ENCODE measurements at places on chromosomes 3 and 15. TPM values are rescaled to one million over a fixed set of nuclear protein-coding genes. Genes with fewer than 3 reads are reported as not detected.

- no peak for DNase-seq
Measured at GRCh38 chr3:182028081-182028480, 316.4 kb downstream of the SOX2 start.

STX19 gene
- 1.3 TPM for total RNA-seq

C3orf22 gene
- total RNA-seq = not detected

DNA sequence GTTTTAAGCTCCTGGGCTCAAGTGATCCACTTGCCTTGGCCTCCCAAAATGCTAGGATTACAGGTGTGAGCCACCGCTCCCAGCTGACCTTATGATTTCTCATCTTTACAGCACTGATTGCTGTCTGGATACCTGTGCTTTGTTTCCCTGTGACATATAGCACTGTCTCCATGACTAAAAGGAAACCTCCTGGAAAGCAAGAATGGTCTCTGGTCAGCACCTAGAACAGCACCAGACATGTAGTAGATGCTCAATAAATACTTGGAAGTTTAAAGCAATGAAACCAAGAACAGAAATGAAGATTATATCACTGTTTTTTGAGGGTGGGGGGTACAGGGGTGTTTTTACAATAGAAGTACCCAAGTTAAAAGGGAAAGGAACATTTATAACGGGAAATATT lies 156.8 kb upstream of the ADAMTS9 start:
- DNase-seq = no peak

GRCh38 chr3:15553749-15554148 lies 32.2 kb upstream of the COLQ start:
- DNase-seq = no peak

PTH1R gene
- not detected for total RNA-seq

ACTC1 gene
- not detected for total RNA-seq

DNA sequence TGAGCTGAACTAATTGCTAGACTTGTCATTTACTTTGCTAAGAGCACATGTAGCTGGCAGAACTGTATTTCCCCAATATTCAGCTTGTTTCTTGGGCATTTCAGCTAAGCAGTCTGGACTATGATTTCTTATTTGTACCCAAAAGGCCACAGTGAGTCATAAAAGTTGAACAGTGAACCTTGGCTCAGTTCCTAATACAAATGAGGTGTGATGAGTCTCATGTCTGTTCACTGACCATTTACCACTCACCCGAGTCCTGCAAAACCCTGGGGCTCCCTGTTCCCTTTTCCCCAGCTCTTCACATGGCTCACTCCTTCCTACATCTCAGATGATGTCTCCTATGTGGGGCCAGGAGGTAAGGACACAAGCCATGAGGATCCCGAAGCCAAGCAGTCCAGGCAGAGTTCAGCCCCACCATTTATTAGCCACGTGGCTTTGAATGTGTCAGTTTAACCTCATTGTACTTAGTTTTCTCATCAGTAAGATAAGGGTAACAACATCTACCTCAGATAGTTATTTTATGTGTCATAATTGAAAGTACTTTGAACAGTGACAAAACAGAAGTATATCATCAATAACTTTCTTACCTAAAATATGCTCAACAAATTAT lies 239.3 kb downstream of the IL5RA start:
- no peak for DNase-seq

GRCh38 chr3:132456571-132456970 lies 39.3 kb downstream of the DNAJC13 start:
- no peak for DNase-seq

UCN2 gene
- not detected for total RNA-seq

DLL4 gene
- 3.8 TPM for total RNA-seq

DNA sequence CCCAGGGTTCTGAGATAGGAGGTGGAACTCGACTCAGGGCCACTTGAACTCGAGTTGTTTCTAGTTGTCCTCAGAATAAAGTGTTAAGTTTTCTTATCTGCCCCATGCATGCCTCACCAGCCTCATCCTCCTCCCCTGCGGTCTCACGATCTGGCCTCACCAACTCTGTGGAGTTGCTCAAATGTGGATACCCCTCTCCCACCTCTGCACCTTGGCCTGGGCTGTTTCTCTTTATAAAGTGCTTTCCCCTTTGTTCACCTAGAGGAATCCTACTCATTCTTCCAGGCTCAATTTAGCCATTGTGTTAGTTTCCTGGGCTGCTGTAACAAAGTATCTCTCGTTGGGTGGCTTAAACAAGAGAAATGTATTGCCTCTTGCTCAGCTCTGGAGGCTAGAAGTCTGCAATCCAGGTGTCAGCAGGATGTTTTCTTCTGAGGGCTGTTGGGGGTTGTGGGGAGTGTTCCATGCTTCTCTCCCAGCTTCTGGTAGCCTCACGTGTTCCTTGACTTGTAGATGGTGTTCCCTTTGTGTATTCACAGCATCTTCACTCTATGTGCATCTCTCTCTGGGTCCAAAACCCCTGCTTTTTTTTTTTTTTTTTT lies 100.7 kb downstream of the MEX3B start:
- DNase-seq = no peak

DNA sequence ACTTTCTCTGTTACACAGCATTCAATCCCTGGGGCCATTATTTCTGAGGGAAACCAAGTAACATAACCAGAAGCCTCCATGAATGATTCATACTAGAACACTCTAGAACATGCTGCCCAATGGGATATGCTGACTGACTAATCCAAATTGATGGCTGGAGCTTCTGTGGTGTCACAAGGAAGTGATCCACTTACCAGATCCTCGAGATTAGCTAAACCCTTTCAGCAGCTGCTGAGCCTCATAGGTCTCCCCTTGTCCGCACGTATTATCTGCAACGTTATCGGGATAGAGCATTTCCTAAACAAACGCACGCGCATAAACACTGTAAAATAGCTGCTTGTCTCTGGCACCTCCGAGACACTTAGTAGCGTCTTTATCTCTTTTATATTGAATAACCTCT lies 61.2 kb upstream of the PROK2 start:
- no peak for DNase-seq

ACTRT3 gene
- 3.4 TPM for total RNA-seq

DNA sequence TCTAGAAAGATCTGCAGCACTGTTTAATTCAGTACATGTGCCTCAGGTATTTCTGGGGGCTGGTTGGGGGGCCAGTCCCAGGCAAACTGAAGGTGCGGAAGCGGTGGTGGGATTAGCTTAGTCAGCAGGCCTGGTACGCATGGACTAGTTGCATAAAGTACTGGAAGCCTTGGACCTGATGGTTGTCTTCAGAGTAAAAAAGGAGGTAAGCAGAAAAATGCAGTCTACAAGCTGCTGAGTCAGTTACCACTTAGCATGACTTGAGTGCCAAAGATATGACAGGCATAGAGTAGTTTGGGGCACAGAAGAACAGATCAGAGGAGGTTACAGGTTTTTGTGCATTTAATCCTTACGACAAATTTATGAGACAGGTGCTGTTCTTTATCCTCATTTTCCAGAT lies 19.9 kb upstream of the GOLGA8J start:
- no peak for DNase-seq

DNA sequence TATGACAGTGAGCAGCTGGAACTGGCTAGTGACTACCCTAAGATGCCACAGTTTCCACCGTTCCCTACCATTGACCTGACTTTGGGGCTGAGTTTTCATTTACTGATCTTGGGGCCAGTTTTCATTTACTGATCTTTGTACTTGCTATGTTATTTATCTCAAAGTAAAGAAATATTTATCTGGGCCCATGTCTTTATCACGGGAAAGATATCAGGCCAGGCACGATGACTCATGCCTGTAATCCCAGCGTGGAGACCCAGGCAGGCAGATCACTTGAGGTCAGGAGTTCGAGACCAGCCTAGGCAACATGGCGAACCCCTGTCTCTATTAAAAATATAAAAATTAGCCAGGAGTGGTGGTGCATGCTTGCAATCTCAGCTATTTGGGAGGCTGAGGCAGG lies 83.5 kb downstream of the EOMES start:
- no peak for DNase-seq

ITPKA gene
- total RNA-seq = 7.3 TPM

TMF1 gene
- 8.5 TPM for total RNA-seq

MNS1 gene
- total RNA-seq = 6.8 TPM

GRAMD2A gene
- total RNA-seq = 0.29 TPM

PLCH1 gene
- 1.9 TPM for total RNA-seq

DNA sequence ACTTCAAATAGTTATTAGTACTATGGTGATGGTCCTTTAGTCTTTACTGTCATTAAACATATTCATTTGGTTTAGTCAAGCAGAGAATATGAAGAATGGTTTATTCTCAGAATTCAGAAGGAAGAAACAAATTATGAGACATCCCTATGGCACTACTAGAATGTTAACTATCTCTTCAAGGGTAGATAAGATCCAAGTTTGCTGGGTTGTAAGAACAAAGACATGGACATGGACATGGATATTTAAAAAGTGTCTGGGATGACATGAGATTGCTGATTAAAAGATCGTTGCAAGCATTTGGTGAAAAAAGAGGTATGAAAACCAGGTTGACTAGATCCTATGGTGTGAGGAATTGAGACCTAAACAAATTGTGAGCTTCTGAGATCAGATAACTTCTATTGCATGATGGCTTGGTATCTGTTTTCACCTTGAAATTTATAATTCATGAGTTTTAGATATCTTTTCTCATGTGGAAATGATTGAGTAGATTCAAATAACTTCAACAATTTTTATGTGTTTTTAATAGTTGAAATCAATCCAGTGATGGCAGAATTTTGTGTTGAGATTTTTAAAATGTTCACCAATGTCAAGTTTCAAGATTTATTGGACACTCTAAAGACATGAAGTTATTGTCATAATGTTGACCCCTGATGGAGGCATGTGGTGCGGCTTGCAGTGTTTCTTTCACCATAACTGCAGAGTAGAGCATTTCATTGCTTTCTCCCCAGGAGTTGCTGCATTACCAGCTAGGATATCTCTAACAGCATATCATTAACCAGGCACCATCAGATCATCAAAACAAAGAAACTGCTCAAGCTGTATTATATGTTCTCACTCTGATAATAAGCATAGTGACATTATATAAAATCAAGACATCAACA lies 72.6 kb downstream of the NAALADL2 start:
- no peak for DNase-seq

DNA sequence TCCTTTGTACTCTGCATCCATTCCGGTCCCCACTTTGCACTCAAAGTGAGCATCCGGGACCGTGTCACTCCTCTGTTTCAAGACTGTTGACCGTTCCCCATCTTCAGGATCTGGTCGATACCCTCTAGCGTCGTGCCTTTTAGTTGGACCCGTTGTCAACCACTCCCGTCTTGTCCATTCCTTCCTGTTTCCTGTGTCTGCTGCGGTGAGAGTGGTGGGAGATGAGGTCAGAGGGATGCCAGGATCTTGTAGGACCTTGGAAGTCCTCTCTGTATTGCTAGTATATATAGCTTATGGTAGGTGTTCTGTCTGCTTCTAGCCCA lies 624 bp downstream of the BRK1 start:
- DNase-seq = peak; percentile 27

CEMIP gene
- 7.3 TPM for total RNA-seq

- no peak for DNase-seq
Measured at GRCh38 chr15:64222573-64223366, 59.9 kb upstream of the PPIB start.

HTR3E gene
- total RNA-seq = not detected

- no peak for DNase-seq
Measured at GRCh38 chr3:45021524-45022297, 4.4 kb upstream of the CLEC3B start.

DNA sequence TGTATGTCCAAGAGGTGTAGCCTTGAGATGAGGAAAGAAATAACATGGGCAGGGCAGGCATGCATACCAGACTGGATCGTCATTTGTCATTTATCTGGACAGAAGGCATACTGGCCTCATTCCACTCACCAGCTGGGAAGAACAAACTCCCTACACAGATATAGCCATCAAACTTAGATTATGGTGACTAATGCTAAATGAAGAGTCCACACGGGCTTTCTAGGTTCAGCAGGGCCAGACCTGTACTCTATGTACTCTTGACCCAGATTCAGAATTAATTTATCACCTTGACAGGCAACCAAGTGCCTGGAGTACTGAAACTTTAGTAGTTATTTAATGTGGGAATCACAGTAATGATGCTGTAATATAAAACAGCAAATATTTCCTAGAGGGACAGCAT lies 164.3 kb upstream of the IL12A start:
- peak; percentile 85 for DNase-seq

GRCh38 chr3:124697302-124697701 lies 33.0 kb upstream of the UMPS start:
- no peak for DNase-seq

DNA sequence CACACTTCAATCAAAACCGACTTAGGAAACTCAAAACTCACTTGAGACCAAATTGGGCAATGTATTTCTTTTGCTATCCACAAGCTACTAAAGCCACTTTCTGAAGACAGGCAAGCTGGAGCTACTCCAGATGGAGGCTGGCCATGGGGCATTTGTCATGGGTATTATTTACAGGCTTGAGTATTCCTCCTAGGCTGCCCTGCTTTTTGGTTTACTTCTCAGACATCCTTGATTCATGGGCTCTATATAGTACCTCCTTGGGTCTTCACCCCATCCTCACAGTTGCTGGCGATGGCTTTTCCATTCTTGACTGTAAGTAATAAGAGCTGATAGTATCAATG lies 18.6 kb upstream of the SYNM start:
- DNase-seq = no peak

DNA sequence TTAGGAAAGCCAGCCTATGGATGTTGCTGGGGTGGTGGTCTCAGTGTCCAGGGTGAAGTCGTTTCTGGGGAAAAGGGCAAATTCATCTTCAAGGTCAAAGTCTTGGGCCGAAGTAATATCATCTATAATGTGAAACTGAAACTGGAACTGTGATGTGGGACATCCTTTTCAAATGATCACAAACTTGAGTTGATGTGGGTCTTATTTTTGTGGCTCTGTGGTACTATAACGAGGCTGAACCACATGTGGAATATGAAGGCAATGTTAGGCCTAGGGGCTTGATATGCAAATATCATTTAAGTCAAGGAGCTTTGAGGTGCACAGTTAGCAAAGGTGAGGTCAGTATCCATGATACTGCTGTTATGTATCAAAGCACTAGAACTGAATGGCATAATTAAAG lies 1.5 kb upstream of the CD200R1L start:
- DNase-seq = no peak

TNFAIP8L3 gene
- 3.6 TPM for total RNA-seq

GRCh38 chr15:34795267-34796081 lies at the start of gene ACTC1:
ACTC1 (minus strand) TSS chr15:34795549; CDS start chr15:34794808, 741 bp downstream.
- DNase-seq = no peak

ZNF860 gene
- total RNA-seq = 3.9 TPM

GRCh38 chr3:179837374-179837773 lies 184.5 kb downstream of the USP13 start:
- DNase-seq = no peak

GRCh38 chr3:66661628-66662027 lies 160.8 kb upstream of the LRIG1 start:
- DNase-seq = no peak

ARID3B gene
- total RNA-seq = 5.1 TPM

HHLA2 gene
- total RNA-seq = 2.2 TPM

- DNase-seq = no peak
Measured at GRCh38 chr3:24548278-24548677, 53.6 kb upstream of the THRB start.

DNA sequence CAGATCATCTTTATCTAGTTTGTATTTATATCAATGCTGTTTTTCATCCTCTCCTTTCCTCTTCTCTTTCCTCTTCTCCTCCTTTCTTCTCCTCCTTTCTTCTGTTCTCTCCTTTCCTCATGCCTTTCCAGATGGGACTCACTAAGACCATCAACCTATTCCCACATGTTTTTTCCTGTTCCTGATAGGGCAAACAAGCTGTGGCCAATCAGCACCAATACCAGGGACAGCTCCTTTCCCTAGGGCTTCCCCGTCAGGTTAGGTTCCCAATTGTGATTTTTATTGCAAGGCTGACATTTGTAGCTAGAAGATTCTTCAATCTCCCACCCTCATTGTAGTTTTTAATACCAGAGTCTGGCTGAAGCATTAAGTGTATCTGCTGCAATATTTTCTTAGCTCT lies 76.3 kb upstream of the COL8A1 start:
- DNase-seq = peak; percentile 43

All from HT-29 (cell line).